ENCODE measurements at places on chromosomes 13 and 19. TPM values are rescaled to one million over a fixed set of nuclear protein-coding genes. Genes with fewer than 3 reads are reported as not detected.

Gene YJEFN3
- 10.6 TPM for total RNA-seq

Gene PNMA8A
- 0.41 TPM for total RNA-seq

Gene ZNF737
- total RNA-seq: 5.4 TPM

Gene NLRP7
- not detected for total RNA-seq

Gene WDR62
- total RNA-seq: 14.6 TPM

Gene KLK12
- not detected for total RNA-seq

Gene MEF2B
- 2.3 TPM for total RNA-seq

Gene CDC42EP5
- total RNA-seq: not detected

Gene ZNF766
- total RNA-seq: 13.6 TPM

Gene MAP1S
- total RNA-seq: 81.4 TPM

Gene SYNGR4
- not detected for total RNA-seq

Gene CLC
- total RNA-seq: 2.3 TPM

Gene PRKCG
- not detected for total RNA-seq

Gene LRRC63
- not detected for total RNA-seq

Gene TUBA3C
- total RNA-seq: not detected

Gene OLFM2
- total RNA-seq: 0.56 TPM

Gene FAM83E
- 13.1 TPM for total RNA-seq

Gene ZNF765
- 6.9 TPM for total RNA-seq

Gene RGL3
- 0.29 TPM for total RNA-seq

Gene KLF2
- 1.4 TPM for total RNA-seq

Gene MIA
- total RNA-seq: not detected

Gene ZNF320
- total RNA-seq: 10.9 TPM

Gene EHD2
- 0.66 TPM for total RNA-seq

Gene SYNE4
- total RNA-seq: 1.4 TPM
